Astrocyte of the hippocampus (primary cell): ENCODE measurements at places on chromosomes 11 and 22.
A peak's percentile ranks its signal among the peaks of the same experiment; 100 is the strongest.

- no peak for DNase-seq
These were observed 10.7 kb downstream of the XNDC1N start for GRCh38 chr11:71917646-71918140.

- no peak for DNase-seq
These were observed 596.0 kb downstream of the INSC start for GRCh38 chr11:15710580-15711275.

GRCh38 chr11:14499178-14499559 lies 442 bp downstream of the COPB1 start:
- peak; percentile 50 for DNase-seq

DNA sequence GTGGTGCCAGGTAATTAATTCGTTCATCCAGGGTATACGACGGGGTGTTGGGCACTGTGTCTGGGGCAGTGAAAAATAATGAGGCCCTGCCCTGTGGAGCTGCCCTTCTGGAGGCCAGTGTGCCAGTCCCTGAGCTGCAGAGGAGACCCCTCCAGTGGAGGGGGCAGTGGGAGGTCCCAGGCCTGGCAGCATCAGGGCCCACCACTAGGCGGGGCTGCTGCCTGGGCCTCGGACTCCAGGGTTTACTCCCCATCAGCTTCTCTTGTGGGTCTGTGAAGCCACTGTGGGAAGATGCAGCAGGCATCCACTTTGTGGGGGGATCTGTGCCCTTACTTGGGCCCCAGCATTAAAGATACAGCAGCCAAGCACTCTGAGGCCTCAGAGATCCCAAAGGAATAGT lies 17.4 kb upstream of the TMPRSS6 start:
- DNase-seq, result no peak

DNA sequence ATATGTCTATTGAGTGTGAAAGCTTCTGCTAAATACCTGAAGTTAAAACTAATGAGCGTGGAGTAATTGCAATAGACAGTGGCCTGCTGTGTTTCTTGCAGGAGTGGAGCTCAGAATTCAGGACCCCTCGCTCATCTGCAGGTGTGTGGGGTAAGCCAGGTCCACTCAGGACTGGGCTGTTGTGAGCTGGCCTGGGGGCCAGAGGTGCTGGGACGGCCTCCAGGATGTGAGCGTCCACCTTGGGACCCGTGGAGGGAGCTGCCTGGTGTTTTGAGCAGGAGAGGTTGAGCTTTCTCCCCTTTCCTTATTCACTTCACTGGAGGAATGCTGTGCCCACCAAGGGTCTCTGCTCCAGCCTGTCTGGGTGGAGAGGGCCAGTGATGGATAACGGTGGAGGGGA lies 681.2 kb downstream of the BRD1 start:
- DNase-seq, result no peak

DNA sequence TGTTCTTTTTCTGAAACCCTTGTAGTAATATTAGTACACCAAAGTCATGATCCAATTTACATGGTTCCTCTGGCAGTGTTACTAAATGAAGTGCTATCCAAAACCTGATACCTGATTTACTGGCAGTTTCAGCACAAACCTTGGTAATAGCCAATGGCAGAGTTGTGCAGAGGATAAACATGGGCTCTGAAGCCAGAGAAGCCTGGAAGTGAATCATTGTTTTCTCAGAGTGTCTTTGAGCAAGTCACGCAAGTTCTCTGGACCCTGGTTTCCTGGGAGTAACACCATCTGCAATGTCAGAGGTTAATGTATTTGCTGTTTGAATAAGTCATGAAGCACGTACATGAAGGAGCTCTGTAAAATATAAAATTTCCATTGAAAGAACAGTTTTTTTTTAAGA lies 222.3 kb upstream of the NARS2 start:
- peak; percentile 71 for DNase-seq

GRCh38 chr11:1148752-1149180 lies 9.0 kb upstream of the MUC5AC start:
- no peak for DNase-seq

- DNase-seq, result peak; percentile 57
These were observed 936 bp downstream of the BRD1 start for GRCh38 chr22:49826603-49827270.

- no peak for DNase-seq
These were observed 80.5 kb upstream of the ADSL start for GRCh38 chr22:40265783-40266182.

DNA sequence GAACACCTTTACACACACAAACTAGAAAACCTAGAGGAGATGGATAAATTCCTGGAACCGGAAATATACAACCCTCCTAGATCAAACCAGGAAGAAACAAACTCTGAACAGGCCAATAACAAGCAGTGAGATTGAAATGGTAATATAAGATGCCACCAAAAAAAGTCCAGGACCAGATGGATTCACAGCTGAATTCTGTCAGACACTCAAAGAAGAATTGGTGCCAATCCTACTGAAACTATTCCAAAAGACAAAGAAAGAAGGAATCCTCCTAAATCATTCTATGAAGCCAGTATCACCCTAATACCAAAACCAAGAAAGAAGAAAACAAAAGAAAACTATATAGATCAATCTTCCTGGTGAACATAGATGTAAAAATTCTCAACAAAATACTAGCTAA lies 33.9 kb downstream of the PIWIL3 start:
- no peak for DNase-seq

- DNase-seq, result no peak
These were observed 2.3 kb downstream of the ATM start for GRCh38 chr11:108224911-108225786.

- no peak for DNase-seq
These were observed 38.2 kb upstream of the FSHB start for GRCh38 chr11:30192620-30193019.
